GM04504 (cell line): ENCODE measurements at places on chromosomes 2 and 18.

DNA sequence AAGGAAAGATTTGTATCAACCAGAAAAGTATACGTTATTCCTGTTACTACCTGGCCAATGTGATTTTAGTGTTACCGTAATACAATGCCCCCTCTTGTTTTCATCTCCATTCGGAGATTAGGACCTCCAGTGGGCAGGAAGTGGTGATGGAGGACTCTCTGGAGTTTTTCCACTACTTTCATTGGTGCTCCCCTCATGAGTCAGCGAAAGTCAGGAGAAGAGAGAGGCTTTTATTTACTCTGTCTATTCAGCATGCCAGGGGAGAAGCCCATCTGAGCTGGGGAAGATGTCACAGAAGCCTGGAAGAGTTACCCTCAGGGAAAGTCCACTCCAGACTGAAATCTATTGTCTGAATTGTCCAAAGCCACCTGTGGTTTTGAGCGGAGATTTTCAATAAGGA, 88.2 kb upstream of the THUMPD2 start:
- DNase-seq = no peak

DNA sequence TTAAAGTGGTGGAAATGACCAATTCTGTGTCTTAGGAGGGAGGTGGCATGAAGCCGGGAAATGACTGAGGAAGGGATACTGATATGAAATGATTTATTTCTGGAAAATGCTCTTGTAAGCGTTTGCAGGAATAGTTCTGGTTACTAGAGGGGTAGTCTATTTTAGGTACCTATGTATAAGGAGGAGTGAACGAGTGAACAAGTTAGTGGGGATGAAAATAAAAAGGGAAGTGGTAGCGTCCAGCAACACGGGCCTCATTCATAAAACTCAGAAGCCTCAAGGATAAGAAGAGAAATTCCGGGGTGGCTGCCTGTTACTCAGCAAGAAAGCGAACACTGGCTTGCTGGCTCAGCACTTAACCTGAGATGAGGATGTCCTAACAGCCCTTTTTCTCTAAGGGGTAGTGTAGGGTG, 303.3 kb downstream of the NCKAP5 start:
- DNase-seq = no peak

- DNase-seq = no peak
Measured at GRCh38 chr2:69055688-69056470, 42.9 kb downstream of the ANTXR1 start.

- no peak for DNase-seq
Measured at GRCh38 chr18:21727702-21728101, 12.9 kb upstream of the MIB1 start.

GRCh38 chr2:174881678-174882077, 117.4 kb upstream of the CHRNA1 start:
- no peak for DNase-seq

GRCh38 chr2:82124629-82125028, 1820.1 kb upstream of the LRRTM1 start:
- DNase-seq = no peak

GRCh38 chr2:39696101-39696553, 30.4 kb downstream of the TMEM178A start:
- DNase-seq = peak; percentile 55

DNA sequence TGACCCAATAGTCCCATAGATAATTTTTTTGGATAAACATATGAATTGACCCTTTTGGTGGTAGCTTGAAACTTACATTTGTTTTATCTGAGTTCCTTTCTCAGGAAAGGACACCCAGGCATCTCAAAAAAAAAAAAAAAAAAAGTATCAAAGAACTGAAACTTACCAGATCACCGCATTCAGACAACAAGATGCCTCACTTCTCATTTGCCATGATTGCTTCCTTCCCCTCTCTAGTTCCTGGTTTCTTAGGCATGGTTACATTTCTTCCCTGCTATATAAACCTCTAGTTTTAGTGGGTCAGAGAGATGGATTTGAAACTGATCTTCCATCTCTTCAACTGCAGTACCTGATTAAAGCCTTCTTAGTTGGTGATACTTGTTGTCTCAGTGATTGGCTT, 240.1 kb downstream of the ACKR3 start:
- DNase-seq = no peak

DNA sequence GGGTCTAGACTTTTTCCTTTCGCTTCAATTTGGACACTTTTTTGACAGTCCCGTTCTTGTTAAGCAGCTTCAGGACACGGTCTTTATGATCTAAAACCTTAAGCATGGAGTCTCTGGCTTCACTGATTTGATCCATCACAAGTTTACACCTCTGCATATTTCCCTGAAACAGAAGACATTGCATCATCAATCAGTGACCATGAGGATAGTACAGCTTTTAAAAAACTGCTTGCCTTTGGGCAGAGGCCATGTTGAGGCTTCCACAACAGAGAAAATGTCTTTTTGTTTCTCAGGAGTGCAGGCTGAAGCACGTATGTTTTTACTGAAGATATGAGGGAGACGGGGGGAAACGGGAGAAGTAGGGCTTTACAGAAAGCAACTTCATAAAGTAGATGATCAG, 56.2 kb upstream of the AMMECR1L start:
- no peak for DNase-seq

DNA sequence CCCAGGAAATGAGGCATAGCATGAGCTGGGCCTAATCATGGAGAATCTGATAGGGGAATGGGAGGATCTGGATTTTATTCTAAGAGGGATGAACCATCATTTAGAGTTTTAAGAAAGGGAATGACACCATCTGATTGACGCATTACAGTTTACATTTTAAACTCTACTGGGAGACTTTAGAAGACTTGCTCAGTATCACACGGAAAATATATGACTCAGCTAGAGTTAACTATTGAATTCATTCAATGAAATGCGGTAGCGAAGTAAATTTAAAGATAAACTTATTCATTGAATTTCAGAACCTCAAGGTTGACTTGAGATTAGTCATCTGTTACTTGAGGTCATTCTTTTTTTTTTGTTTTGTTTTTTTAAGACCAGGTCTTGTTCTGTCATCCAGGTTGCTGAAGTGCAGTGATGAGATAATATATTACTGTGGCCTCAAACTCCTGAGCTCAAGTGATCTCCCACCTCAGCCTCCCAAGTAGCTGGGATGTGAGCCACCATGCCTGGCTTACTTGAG, 25.0 kb downstream of the MC4R start:
- no peak for DNase-seq

DNA sequence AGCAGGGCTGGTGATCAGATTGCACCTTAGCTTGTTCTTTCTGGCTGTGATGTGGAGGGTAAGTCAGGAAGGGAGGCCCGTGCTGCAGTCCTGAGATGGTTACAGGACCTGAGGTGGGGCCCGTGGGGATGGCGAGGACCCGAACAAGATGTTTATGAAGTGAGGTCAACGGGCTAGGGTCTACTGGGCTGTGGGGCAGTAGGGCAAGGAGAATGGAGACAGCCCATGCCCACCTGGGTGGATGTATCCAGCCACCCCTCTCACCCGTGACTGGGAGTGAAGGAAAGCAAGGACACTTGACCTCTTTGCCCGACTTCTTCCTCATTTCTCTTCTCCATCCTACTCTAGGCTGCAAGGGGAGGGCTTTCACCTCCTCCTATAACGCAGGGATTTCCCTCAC, 18.0 kb downstream of the PTMA start:
- no peak for DNase-seq

DNA sequence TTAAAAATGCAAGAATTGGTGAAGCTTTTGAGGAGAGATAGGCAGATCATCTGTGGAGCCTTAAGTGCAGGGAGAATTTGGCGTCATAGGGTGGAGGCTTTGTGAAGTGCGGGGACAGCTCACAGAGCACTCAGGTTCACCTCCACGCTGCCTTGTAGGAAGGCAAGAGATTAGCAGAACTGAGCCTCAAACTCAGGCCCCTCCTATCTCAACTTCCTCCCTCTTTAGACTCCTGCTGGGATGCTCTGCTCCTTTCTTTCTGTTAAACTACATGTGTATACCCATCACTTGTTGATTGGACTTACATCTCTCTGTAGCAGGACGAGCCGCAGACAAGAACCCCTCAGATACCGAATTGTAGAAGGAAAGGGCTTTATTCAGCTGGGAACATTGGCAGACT, 422.2 kb downstream of the SETBP1 start:
- no peak for DNase-seq

GRCh38 chr2:60984720-60985119, 32.8 kb upstream of the PEX13 start:
- no peak for DNase-seq

DNA sequence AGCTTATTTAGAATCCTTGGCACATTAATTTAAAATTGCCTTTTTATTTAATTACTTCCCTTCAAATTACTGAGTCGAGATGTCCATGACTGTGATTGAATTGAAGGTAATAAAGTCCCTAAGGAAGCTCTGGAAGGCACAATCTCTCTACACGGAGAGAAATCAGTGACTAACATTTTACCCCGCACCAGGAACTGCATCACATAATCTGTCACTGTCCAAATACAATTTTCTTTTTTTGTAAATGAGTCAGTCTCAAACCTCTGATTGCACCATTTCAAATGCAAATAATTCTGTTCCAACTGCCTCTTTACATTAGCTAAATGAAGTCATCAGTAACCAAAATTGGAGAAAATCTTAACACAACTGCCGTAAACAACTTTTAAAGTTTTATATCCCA, 311.9 kb downstream of the CCDC178 start:
- no peak for DNase-seq

DNA sequence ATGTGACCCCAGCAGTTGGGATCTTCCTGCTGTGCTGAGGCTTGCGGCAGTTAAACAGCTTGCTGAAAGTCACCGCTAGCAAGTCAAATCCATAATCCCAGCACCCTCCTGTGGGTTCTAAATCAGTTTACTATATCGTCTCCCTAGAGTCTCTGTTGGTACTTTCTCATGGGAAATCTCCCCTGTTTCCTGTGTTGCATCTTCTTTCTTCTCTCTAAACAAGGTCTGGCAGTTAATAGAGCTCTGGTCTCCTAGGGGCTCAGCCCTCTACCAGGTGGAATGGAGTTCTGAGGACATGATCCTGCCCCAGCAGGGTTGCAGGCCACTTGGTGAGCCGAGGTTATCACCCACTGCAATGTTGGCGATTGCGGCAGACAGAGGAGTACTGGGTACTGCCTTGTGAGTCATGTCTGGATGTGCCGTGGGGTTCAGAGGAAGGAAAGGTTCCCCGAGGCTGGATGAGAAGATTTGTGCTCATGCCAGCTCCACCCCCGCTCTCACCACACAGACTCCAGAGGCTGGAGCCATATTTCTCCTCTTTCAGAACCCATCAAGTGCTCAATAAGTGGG, 59.4 kb upstream of the SIX2 start:
- no peak for DNase-seq

GRCh38 chr18:54279477-54280219, 10.3 kb downstream of the POLI start:
- DNase-seq = no peak

DNA sequence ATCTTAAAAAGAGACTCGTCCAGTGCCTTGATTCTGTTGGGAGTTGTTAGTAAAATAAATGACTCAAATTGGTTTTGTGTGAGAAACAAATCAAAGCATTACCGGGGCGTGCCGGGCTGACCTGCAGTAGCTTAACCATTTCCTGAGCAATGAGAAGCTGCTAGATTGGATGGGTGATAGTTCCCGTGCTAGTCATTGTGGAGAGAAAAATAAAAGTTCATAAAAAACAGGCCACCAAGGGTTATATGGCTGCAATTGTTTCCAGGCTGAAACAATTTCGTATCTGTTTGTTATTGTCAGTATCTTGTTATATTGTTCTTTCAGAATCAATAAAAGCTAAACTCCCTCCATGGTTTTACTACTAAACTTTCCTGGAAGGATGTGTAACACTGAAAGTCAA, 314.4 kb downstream of the MTX2 start:
- DNase-seq = no peak

DNA sequence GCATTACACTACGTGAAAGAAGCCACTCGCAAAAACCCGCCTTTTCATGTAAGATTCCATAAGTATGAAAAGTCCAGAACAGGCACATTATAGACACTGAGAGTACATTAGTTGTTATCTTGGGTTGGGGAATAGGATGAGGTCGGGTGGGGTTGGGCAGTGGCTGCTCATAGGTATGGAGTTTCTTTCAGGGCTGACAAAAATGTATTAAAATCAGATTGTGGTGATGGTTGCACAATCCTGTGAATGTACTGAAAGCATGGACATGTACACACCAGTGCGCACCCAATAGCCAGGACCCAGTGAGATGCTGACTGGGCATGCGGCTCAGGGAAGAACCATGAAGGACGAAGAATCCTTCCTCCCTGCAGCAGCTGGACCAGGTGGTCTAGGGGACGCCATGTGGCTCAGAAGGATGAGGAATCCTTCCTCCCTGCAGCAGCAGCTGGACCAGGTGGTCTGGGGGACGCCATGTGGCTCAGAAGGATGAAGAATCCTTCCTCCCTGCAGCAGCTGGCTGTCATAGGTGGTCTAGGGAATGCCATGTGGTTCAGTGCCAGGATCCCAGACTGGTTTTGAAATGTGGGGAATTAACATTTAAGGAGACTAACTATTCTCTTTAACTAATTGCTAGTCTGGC, 50.1 kb downstream of the MBP start:
- DNase-seq = no peak

- DNase-seq = no peak
Measured at GRCh38 chr2:9152975-9153642, 53.5 kb upstream of the ASAP2 start.

- DNase-seq = no peak
Measured at GRCh38 chr18:79794846-79795245, 2.9 kb upstream of the KCNG2 start.

DNA sequence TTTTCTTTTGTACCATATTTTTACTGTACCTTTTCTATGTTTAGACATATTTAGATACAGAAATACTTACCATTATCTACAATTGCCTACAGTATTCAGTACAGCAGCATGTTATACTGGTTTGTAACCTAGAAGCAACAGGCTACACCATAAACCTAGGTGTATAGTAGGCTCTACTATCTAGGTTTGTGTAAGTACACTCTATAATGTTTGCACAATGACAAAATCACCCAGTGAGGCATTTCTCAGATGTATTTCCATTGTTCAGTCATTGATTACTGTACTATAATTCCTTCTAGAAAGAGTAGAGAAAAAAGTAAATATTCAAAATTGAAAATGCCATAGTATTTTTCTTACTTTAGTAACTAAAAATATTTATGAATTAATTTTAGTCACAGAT, 490.1 kb upstream of the REG3G start:
- DNase-seq = no peak

DNA sequence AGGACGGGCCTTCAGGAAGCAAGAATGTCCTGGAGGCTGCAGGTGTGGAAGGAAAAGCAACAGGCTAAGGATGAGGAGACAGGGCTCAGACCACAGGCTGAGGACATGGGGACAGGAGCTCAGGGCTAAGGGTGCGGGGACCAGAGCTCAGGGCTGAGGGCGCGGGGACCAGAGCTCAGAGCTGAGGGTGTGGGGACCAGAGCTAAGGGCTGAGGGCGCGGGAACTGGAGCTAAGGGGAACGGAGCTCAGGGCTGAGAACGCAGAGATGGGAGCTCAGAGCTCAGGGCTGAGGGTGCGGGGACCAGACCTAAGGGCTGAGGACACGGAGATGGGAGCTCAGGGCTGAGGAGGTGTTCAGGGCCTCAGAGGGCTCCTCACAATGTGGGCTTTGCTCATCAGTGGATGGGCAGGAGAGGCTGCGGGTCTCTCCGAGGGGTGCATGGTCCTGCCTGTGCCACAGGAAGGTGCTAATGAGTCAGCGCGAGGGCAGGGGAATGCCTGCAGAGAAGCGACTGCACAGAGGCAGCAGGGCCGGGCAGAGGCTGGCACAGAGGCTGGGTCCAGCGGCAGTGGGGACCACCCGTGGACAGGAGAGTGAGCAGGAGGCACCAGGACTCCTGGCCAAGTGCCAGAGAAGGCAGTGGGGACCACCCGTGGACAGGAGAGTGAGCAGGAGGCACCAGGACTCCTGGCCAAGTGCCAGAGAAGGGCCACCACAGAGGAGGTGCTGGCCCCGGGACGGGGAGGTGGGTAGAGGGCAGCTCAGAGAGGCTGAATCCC, 271.7 kb downstream of the TWIST2 start:
- no peak for DNase-seq
